ENCODE measurements at places on chromosomes 6 and 20. TPM values are rescaled to one million over a fixed set of nuclear protein-coding genes. Genes with fewer than 3 reads are reported as not detected.

The FABP7 gene
- total RNA-seq, result 45.5 TPM

The PLA2G7 gene
- 1.2 TPM for total RNA-seq

The TAP1 gene
- 0.96 TPM for total RNA-seq

The KCNK16 gene
- total RNA-seq, result not detected

The SPATS1 gene
- total RNA-seq, result not detected

The OR2H2 gene
- 0.69 TPM for total RNA-seq

The RAB23 gene
- 12.4 TPM for total RNA-seq

The OR12D3 gene
- total RNA-seq, result not detected

The DPPA5 gene
- not detected for total RNA-seq

The SLC9A8 gene
- total RNA-seq, result 3.7 TPM

The WFDC12 gene
- total RNA-seq, result not detected

The FAM110A gene
- 1.3 TPM for total RNA-seq

The SMIM29 gene
- 19.4 TPM for total RNA-seq

The VNN1 gene
- total RNA-seq, result not detected

The TULP1 gene
- 0.50 TPM for total RNA-seq

The PI3 gene
- total RNA-seq, result not detected

The RIPOR2 gene
- 17.7 TPM for total RNA-seq

The BEND6 gene
- total RNA-seq, result 1.5 TPM

The LGSN gene
- 0.08 TPM for total RNA-seq

All from motor neuron (in vitro differentiated cells).